ENCODE measurements at places on chromosomes 1 and 21. TPM values are rescaled to one million over a fixed set of nuclear protein-coding genes. Genes with fewer than 3 reads are reported as not detected.
A peak's percentile ranks its signal among the peaks of the same experiment; 100 is the strongest.

DNA sequence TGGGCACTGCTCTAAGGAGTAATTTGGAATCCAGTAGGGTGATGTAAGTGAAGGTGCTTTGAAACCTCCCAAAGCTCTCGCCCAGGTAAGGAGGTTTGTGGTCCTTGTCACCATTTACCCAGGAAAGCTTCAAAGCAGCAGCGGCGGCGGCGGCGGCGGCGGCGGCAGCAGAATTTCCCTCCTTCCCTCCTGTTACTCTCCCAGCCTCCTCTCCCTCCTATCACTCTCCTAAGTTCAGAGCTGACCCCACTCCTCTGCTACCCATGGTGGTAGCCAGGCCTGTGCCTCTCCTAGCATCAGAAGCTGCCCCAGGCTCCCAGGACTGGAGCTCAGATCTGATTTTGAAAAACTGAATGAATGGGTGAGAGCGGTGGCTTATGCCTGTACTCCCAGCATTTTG is 60.7 kb downstream of the ACBD3 start:
- DNase-seq: no peak

GRCh38 chr21:39444421-39445180 is 977 bp downstream of the LCA5L start:
- DNase-seq: peak; percentile 33

- no peak for DNase-seq
Observed at GRCh38 chr21:16514316-16514715, 784.5 kb downstream of the USP25 start.

DNA sequence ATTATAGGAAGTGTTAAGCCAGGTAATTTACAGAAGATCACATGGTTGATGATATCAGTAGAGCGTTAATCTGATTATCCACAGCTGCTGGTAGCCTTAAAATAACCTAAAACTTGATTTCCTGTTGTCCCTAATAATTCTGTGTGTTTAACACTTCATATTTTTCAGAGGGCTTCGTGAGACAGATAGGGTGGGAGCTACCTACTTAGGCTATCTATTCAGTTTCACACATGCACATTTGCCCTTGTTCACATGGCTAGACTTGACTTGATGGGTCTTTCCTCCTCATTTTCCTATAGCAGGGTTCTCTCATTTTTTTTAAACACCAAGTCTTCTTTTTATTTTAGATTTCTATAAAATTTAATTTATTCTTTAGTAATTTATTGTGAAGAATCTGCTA is 11.0 kb downstream of the BACH1 start:
- DNase-seq: no peak

DNA sequence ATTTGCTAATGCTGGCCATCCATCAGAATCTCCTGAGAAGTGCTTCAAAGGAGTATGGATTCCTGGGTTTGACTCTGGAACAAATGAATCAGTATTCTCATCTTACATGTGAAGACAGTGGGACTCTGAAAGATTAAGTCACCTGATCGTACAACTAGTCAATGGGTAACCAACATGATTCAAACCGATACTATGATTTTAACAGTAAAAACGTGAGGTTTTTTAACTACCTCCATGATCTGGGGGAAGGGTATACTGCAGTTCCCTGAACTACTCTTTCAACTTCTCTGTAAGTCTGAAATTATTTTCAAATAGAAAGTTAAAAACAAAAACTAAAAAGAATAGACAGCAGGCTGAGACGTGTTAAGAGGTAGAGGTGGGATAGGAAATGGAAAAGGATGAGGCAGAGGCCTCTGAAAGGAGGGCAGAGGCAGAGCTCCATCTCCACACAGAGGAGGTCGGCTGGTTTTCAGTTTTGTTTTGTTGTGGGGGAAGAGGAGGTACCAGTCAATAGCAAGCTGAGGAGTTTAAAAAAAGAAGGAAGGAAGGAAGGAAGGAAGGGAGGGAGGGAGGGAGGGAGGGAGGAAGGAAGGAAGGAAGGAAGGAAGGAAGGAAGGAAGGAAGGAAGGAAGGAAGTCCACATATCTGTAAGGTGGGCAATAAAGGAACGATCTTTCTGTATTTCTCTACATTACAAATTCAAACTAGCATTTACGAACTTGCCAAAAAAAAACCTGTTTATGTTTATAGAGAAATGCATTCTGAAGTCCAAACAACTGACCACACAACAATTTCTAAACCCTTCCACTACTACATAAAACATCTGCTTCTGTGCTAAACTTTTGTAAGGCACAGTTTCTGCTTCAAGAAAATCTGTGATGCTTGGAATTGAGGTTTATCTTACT is 213.1 kb downstream of the RERE start:
- no peak for DNase-seq

- peak; percentile 89 for DNase-seq
Observed at GRCh38 chr1:230849451-230850224, 18.7 kb downstream of the C1orf198 start.

DNA sequence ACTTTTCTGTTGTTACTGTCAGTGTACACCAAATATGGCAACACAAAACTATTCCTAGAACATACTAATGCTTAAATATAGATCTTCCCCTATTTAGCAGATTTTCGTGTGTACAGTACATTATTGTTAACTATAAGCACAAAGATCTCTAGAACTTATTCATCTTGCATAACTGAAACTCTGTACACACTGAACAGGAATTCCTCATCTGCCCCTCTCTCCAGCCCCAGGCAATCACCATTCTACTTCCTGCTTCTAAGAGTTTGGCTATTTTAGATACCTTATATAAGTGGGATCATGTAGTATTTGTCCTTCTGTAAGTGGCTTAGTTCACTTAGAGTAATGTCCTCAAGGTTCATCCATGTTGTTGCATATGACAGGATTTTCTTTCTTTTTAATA is 4.5 kb upstream of the RGL1 start:
- no peak for DNase-seq

DNA sequence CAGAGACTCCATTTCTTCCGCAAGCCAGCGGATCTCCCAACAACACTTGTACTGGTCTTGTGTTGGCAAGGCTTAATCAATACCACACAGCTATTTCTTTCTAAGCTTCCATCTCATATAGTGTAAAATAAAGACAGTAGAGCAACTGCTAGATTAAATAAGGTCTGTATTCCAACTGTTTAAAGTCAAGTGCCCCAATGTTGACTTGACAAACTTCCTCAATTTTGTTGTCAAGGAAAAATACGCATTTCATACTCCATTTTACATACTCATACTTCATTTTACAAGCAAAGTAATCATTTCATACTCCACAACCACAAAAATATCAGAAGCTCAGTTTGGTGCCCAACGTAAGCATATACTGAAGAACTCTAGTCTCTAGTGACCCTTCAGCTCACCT is 143.0 kb downstream of the RERE start:
- DNase-seq: no peak

IFI44L gene
- 1.0 TPM for polyA plus RNA-seq

- DNase-seq: no peak
Observed at GRCh38 chr1:243271996-243272395, 16.2 kb downstream of the SDCCAG8 start.

DNA sequence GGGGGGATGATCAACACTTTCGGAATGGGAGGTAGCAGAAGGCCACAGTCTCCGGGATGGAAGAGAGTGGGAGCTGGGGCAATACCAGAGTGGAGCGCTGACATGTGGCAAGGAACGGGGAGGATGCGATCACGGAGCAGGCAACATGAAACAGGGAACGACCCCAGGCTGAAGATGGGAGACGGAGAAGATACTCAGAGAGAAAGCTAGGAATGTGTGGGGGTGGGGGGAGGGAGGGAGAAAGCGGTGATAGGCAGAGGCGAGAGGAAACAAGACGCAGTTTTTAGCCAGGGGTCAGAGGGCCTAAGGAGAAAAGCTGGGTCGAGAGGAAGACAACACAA is 577 bp downstream of the RAB3GAP2 start:
- DNase-seq: no peak

DNA sequence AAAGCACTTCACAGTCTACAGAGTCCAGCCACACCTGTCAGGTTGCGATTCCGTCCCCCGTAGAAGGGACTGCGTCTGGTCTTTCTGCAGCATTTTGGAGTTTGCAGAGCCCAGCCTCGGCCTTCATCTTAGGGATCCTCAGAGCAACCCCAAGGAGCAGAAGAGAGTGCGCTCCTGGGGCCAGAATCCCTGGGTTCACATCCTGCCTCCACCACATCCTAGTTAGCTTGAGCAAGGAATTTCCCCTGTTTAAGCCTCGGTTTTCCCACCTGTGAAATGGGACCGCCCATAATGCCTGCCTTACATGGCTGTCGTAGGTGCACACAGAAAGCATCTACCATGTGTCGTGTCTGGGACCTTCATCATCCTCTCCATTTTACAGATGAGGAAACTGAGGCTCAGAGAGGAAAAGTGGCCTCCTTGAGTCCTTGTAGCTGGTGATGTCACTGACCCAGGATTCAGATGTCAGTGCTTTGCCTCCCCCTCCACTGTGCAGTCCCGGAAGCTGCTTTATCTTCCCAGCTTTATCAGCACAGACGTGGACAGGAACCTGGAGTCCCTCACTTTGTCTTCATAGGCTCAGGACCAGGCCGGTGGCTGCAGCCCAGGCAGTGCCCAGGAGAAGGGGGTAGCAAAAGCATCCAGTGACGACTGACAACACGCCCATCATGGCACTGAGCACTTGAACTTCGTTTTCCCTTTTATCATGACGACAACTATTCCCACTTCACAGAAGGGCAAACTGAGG is 438.5 kb downstream of the MATN1 start:
- DNase-seq: no peak

- DNase-seq: no peak
Observed at GRCh38 chr1:157499521-157499920, 52.8 kb downstream of the FCRL5 start.

DNA sequence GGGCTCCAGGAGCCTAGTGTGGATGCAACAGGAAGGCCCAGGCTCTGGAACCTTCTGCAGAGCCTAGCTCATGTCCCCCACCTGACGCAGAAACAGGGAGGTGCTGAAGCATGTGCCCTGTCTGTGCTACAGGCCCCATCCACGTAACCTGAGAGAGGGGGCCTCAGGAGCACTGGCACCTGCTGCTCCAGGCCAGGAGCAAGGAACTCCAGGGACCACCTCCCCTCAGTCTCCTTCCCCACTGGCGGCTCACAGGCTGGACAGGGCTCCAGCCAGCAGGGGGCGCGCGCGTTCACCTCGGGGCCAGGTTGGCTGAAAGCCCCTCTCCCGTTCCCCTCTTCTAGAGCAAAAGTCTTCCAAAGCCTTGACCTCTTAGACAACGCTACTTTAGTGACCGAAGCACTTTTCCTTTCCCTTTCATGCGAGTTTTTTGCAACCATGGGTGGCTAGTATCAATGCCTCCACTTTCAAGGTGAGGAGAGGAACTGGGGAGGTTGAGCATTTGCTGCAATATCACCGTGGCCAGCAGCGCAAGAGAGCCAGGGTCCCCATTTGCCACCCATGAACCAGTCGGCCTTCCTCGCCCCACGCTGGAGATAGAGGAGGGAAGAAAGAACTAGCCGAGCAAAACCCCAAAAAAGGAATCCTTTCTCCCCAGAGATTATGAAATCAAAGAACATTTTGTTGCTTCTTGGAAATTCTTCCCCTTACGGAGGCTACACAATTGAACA is 52.4 kb upstream of the GPR157 start:
- peak; percentile 46 for DNase-seq

GRCh38 chr21:45839274-45839673 is 142.3 kb upstream of the COL6A1 start:
- no peak for DNase-seq

DNA sequence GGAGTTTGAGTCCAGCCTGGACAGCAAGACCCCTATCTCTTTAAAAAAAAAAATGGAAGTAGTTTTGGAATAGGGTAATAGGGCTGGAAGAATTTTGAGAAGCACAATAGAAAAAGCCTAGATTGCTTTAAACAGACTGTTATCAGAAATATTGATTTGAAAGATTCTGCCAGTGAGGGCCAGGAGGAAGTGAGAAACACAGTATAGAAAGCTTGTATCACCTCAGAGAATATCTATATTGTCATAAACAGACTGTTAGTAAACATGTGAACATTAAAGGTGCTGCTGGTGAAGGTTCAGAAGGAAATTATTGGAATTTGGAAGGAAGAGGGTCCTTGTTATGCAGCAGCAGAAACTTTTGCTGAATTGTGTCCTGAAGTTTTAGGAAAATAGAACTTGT is 24.8 kb upstream of the PSEN2 start:
- DNase-seq: no peak

GRCh38 chr21:44883250-44883649 is 9.8 kb upstream of the PTTG1IP start:
- no peak for DNase-seq

DNA sequence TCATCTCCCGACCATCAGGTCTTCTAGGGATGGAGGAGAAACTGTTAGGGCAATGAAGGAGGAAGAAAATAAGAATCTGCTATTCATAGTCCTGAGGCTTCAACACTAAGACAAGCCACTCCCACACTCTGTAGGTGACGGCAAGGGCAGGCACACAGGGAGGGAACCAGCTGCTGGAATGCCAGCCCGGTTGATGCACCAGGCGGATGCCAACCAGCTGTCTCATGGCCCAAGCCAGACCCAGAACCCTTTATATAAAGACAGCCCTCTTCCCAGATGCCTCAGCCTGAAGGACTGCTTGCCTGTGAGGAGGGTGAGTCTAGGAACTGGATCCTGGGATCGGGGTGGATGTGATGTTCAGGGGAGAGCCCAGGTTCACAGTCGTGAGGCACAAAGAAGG is at the start of gene KPRP:
Gene KPRP, plus strand, starts transcription at position 279 of the 400 bp plus-strand sequence. CDS start 1,564 bp downstream, outside the sequence.
- no peak for DNase-seq

MYBPH gene
- polyA plus RNA-seq: 148 TPM

PLA2G2D gene
- polyA plus RNA-seq: not detected

DNA sequence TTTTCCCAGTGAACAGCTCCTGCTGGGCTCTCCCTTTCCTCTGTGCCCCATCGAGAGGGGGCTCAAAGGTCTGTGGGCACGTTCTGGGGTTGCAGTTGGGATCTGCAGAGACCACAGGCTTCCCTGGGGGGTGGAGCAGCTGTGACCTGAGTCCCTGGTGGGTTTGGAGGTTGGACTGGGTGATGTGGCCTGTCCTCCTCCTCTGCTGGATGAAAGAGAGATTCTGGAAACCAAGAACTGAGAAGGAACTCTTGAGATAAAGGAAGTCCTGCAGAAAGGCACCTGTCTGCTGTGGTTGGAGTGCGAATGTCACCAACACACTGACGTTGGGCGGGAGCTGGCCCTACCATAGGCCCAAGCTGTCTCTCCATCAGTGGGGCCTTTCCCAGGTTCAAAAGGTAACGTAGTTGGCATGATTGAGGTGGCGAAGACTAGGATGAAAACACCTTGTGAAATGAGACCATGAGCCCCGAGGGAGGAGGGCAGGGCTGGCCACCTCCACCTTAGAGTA is 35.8 kb upstream of the ETV3 start:
- no peak for DNase-seq

- no peak for DNase-seq
Observed at GRCh38 chr1:6601049-6601922, 1.4 kb downstream of the KLHL21 start.

Data from muscle of arm (tissue), 14 donors.